ENCODE measurements at places on chromosomes 5 and 9. TPM values are rescaled to one million over a fixed set of nuclear protein-coding genes. Genes with fewer than 3 reads are reported as not detected.

DNA sequence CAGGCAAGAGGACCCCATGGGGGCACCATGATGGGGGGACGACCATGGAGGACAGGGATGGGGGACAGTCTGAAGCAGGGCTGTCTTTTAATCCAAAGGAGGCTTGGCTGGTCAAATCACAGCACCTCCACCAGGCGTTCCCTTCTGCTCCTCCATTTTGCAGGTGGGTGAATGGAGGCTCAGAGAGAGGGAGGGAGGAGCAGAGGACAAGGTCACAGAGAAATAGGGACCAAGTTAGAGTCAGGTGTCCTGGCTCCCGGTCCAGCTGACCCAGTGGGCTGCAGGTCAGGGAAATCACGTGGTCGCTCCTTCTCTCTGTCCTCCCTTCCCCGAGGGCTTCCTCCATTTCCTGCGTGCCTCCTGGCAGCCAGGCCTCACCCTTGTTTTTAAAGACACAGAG is 156.4 kb upstream of the SMIM23 start:
- DNase-seq, result no peak

DNA sequence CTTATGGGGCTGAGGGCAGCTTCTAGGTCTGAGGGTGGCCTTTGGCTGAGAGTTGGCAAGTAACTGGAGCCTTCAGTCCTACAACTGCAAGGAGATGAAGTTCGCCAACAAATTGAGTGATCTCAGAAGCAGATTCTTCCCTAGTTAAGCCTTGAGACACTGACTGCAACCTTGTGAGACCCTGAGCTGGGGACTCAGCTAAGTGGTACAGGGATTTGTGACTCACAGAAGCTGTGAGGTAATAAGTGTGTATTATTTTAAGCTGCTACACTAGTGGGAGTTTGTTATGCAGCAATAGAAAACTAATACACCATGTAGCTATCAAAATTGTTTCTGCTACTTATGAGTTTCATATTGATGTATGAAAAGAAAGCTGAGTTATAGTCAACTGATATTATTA is 279.2 kb downstream of the PIK3R1 start:
- DNase-seq, result no peak

GRCh38 chr5:72951671-72952468 is 4.0 kb upstream of the FCHO2 start:
- DNase-seq, result no peak

DNAI1 gene
- total RNA-seq, result not detected

HSPB3 gene
- not detected for total RNA-seq

KCNMB1 gene
- total RNA-seq, result 0.04 TPM
